Pons (tissue), 1 donor: ENCODE measurements at places on chromosomes 4 and X.

DNA sequence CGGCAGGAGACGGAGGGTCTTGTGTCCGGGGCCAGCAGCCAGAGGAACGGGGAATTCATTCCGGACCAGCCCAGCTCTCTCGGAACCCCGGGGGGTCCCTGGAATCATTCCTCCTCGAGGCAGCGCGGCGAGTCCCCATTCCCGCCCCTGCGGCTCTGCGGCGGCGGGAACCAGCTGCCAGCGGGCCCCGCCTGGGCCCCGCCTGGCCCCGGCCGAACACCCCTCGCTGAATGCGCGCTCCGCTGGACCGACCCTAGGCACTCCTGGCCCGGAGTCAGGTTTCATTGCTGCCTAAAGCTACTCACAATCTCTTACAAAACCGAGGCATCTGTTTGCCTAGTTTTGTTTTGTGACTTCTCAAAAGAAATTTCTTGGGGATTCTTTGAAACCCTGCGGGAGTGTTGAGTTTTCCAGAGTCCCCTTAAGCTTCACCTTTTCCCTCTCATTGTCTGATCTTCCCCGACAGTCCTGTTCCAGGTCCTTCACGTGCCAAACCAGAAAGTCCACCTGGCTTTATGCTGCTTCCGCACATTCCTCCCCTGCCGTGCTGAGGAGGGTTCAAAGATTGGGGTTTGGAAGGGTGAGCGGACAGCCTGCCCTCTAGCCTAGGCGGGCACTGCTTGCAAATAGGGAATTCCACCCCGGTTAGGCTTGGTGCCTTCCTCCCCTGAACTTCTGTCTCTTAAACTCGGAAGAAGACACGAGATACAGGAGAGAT lies 789 bp downstream of the ARHGAP10 start:
- no peak for DNase-seq

DNA sequence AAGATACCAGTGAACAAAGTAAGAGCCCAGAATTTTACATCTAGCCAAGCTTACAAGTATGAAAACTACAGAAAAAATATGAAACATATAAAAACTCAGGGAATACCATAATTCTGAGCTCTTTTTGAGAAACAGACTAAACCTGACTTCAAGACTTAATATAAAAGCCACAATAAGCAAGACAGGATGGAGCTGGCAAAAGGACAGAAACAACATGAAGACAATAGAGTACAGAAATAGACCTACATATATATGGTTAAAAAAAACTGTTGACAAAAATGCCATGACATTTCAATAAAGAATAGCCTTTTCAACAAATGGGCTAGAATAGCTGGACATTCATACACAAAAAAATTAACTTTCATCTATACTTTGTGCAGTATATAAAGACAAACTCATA lies 49.4 kb downstream of the UBA6 start:
- no peak for DNase-seq

DNA sequence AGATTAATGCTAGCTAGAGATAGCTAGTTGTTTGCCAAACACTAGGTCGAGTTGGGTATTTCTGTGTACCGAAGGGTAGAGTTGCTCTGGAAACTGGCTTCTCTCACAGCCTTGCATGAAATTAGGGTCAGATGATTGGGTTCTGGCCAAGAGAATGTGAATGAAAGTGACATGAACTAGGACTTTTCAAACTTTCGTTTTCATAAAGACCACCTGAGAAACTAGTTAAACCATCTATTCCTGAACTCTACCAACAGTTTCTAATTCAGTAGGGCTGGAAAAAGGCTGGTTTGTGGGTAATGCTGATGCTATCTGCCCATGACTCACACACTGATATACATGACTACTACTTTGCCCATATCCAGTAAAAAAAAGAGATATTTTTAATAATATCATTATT lies 157.6 kb downstream of the GASK1B start:
- DNase-seq, result no peak

DNA sequence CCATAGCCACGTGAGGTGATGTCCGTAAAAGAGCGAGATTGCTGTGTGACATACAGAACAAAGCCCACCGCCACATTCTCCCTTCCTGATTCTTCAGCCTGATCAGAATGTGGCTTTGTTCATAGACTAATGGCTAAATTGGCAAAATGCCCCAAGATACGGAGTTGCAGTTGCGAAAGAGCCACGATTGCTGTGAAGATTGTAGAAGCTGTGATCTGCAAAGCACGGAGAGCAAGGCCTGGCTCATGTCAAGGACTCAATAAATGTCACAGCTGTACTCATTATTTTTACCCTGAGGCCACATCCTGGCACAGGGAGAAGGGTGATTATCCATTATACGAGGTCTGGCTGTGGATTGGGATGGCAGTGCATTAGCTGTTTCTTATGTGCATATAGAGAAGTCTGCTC lies 34.2 kb downstream of the ARSD start:
- DNase-seq, result no peak

DNA sequence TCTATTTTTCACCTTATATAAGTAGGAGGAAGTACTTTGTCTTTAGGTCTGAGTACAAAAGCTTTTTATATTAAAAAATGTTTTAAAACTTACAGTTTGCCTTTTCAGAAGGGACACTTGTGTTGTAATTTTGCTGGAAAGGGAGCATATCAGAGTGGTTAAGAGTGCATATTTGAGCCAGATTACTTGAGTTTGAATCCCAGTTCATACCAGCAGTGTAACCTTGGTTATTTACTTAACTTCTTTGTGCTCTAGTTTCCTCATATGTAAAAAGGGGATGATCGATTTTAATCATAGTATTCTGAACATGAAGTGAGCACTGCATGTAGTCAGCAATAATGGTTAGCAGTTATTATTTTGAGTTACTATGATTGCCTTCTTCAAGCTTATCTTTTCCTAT lies 78.3 kb upstream of the SLC4A4 start:
- DNase-seq, result no peak

- DNase-seq, result no peak
Measured at GRCh38 chr4:185831125-185831815, 19.3 kb upstream of the SORBS2 start.

GRCh38 chrX:110509755-110510532 lies 151.3 kb downstream of the RTL9 start:
- DNase-seq, result no peak

GRCh38 chr4:36278789-36279188 lies 2.6 kb upstream of the DTHD1 start:
- no peak for DNase-seq
